ENCODE measurements at places on chromosomes 12 and 14.
A peak's percentile ranks its signal among the peaks of the same experiment; 100 is the strongest.

DNA sequence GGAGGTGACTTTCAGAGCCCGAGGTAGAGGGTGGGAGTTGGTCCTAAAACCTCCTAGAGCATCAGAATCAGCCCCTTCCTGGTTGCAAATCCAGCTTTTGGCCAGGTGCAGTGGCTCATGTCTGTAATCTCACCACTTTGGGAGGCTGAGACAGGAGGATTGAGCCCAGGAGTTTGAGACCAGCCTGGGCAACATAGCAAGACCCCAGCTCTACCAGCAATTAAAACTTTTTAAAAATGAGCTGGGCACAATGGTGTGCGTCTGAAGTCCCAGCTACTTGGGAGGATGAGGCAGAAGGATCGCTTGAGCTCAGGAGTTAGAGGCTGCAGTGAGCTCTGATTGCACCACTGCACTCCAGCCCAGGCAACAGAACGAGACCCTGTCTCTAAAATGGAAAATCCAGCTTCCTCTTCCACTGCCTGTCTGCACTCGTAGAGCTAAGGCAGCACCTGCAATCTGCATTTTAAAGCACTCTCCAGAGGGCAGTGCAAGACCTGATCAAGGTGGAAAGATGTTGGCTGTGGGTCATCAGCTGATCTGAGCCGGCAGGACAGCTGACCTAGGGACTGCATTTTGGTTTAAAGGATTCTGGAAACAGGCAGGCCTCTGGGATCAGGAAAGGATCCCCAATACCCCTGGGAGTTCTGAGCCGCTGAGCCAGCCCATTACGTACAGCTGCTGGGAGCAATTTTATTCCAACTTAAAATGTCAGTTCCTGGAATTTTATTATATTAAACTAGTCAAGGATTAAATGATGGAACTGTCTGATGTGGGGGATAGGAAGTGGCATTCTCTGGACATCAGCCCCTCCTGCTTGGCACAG is 1.8 kb upstream of the TESC start:
- DNase-seq = no peak

DNA sequence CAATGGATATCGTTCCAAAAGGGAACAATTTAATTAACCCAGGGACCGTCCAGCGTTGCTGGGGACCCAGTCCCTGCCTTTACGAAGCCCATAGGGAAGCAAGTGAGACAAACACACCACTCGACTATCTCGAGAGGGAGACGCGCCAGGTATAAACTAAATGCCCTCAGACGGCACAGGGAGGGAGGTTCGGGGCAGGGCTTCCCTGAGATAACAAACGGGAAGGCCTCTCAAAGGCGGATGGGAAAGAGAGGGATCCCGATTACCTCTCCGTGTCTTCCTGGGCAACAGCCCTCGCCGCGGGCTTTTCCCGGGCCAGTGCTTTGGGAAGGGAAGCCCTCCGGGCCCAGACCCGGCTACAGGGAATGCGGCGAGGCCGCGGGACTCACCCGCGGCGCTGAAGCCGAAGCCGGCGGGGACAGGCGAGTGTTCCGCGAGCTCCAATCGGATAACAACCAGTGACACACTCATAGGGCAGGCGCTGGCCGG is 390 bp downstream of the BRAP start:
- DNase-seq = no peak

DNA sequence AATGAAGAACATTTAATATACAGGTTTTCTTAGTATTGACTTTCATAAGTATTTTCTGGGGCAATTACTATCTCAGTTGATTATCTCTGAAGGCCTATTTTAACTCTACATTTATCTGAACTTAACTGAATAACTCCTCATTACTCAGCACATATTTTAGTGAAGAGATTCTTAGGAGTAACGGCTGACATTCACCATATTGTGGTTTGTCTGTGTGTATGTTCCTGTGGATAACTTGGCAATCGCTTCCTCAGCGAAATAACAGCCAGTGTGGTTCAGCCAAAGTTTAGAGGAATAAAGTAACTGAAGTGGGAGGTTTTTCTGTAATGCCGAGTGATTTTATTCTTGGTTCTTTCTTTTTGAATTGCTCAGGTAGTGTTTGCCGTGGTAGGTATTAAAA is 168.0 kb downstream of the RAD51B start:
- no peak for DNase-seq

- DNase-seq = peak; percentile 48
Measured at GRCh38 chr12:95548056-95548538, 3.2 kb downstream of the USP44 start.

DNA sequence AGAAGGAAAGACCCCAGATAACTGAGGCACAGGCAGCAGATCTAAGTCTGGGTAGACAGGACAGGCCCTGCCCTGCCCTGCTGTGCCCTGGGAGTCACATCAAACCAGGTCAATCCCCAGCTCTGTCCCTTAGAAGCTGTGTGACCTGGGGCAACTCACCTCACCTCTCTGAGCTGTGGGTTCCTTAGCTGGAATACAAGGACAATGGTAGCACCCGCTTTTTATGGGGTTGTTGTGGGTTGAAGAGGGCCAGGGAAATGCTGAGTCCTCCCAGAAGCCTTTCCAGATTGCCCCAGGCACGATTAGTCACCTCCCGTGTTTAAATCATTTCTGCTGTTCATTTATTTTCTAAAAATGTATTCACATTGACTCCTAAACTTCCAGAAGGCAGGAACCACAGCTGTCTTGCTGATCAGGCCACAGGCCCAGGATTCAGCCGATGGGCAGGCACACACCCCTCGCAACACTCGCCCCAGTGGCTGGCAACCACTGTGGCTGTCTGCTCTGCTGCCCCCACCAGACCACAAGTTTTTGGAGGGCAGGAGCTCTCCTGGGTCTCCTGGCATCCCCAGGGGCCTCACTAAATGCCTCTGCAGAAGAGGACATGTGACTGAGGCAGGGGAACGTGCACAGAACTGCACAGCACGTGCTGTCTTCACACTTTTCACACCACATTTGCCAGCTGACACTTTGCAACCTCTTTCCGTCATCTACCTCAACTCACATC is 3.0 kb downstream of the SELPLG start:
- peak; percentile 40 for DNase-seq

DNA sequence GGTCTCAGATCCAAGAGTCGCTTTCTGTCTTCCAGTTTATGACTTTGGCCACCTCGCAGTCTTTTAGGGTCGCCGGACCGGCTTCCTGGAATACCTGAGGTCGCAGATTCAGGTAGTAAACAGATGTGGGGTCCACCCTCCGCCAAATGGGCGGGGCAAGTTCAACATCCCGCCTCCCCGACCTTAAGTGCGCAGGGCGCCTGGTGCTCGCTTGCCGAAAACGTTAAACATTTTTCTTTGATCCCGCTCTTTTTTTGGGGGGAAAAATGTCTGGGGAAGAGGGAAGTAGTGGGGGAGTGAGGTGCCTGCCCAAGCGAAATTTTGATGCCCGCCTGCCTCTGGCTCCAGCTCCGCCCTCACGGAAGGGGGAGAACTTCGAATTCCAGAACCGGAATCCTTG is 73.9 kb upstream of the TBX5 start:
- DNase-seq = no peak

- DNase-seq = no peak
Measured at GRCh38 chr14:70908935-70909641, 1.8 kb downstream of the PCNX1 start.

DNA sequence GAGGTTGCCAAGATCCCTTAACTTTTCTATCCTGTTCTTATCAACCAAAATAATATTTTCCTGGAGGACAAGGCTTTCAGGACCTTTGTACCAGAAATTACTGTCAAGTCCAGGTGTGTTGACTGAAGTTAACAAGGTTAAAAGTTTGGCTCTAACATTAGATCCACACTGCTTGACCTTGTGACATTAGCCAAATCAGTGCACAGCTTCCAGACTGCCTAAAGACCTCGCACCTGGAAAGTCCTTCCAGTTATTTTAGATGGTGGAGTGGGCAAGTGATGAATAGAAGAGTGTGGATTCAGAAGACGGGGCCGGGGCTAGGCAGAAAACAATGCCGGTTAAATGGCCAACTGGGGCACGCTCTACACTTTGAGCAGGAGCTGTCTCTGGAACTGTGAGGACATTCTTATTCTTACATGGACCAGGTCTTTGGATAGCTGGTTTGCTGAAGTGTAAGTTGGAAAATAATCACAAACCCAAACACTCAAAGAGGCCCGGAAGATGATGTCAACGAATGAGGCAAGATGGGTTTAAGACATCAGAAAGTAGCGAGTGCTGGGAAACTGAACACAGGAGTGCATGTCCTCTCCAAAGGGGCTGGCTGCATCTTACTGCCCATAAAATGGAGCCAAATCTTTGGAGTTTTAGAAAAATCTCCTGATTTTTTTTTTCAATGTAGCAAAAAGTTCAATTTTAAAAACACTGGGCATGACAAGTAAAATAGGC is 56.3 kb downstream of the NIN start:
- DNase-seq = no peak

- no peak for DNase-seq
Measured at GRCh38 chr14:61652526-61653262, 42.6 kb upstream of the HIF1A start.

- peak; percentile 54 for DNase-seq
Measured at GRCh38 chr12:57477710-57478681, 1.7 kb downstream of the ARHGAP9 start.

DNA sequence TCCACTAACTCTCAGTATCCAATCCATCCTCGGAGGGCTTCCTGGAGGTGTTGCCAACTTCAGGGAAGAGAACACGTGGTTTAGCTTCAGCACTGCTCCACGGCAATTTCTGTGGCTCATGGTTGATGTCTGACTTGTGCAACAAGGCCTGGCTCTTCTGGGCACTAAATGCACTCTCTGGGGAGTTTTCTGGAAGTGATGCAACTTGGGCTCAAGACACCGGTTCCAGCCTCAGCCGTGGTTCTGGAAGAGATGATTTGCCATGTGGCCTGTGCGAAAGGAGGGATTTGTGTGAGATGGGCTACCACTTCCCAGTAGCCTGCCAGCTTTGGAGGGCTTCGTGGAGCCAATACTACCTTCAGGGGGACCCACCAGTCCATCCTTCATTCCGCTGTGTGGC is 118.6 kb upstream of the RTL1 start:
- no peak for DNase-seq

GRCh38 chr12:66959276-66959675 is 280.4 kb upstream of the GRIP1 start:
- DNase-seq = no peak

- DNase-seq = no peak
Measured at GRCh38 chr12:93526786-93527428, 45.6 kb upstream of the SOCS2 start.

DNA sequence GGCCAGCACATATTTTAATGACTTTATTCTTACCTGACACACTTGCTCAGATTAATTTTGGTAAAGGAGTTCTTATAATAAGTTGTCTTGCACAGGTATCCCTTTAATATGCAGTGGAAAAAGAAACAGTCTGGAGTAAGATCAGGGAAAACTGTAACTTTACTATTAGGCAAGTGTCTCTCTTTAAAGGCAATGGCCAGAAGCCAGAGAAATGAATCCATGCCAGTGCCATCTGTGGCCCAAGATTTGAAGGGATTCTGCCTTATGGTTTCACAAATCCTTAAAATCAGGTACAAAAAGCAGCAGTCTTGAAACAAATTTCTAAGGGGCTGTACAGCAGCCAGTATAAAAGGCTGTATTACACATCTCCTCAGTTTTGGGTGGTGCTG is 22.4 kb downstream of the NFYB start:
- no peak for DNase-seq
